ENCODE measurements at places on chromosomes 11 and 22.

DNA sequence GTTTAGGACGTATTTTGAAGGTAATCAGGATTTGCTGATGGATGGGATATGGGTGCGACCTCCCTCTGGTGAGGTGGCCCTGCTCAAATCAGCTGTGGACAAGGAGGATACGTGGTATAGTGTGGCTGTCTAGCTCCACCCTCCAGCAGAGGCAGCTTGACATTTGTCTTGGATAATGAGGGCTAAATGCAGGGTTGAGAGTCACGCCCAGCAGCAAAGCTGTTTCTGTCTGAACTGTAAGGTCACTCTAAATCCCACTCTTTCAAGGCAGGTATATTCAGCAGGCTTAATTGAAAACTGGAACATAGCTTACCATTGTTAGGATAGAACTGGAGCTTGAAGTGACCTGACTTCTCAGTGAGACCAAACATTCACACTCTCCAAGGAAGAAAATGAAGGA lies 98.7 kb downstream of the SWAP70 start:
- no peak for DNase-seq

- DNase-seq, result no peak
These were observed 57.0 kb downstream of the SOX6 start for GRCh38 chr11:16299390-16299789.

GRCh38 chr11:27319072-27319471 lies 43.9 kb downstream of the CCDC34 start:
- no peak for DNase-seq

DNA sequence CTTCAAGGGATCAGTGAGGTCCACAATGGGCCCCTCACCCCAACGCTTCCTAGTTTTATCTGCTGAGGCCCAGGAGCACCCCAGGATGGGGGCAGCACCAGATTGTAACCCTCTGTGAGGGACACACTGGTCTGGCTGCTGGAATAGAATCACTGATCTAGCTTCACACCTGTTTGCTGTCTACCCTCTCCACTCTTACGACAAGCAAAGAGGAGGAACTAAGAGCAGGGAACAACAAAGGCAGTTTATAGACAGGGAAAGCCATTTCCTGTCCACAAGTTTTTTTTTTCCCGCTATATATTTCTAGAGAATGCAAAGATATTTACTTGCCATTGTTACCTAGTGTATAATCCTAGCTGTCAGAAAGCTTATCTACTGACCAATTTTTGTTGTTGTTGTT lies 61.0 kb upstream of the CRTAM start:
- no peak for DNase-seq

- DNase-seq, result no peak
These were observed 5.3 kb downstream of the PICALM start for GRCh38 chr11:86063536-86063935.

DNA sequence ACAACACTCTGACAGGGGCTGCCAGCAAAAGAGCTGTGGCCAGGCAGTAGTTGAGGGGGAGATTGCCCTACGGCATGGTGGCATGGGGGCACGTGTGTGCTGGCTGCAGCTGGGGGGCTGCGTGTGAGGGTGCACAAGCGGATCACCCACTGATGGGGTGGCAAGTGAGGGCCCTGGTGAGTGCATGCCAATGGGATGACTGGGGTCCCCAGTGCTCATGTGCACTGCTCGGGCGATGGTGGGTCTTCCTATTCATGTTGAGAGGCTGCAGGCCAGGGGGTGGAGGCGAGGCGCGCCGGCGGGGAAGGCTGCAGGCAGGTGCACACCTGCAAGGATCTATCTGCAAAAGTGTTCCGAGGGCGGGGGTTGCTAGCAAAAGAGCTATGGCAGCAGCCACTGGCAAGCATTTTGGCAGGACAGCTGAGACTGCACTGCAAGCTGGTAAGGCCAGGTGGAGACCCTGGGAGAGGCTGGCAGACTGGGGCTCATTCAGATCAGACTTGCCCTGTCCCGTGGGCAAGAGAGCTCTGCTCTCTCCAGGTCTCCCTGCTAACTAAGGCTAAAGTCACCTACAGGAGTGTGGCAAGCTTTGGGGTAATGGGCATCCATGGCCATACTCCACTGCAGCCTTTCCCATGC lies 12.0 kb downstream of the OR51I2 start:
- DNase-seq, result no peak

DNA sequence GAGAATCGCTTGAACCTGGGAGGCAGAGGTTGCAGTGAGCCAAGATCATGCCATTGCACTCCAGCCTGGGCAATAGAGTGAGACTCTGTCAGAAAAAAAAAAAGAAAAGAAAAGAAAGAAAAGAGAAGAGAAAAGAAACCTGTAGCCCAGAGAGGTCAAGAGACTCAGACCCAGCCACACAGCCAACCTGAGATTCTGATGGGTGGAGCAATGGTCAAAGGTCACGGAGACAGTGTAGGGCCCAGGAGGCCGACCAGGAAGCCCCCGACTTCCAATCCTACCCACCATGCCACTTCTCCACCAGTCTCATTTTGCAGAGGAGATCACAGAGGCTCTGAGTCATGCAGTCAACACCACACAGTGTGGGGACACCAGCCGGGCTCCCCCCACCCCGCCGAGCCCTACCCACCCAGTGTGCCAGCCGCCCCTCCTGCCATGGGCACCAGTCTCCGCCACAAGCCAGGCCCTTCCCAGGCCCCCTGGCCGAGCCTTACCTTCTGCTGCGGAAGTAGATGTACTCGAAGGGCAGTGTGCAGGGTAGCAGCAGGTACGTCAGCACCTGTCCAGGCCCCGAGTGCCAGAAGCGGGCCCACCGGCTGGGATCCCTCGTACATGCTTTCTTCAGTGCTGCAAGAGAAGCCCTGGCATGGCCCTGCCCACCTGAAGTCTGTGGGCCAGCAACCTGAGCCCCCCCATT lies 7.9 kb downstream of the PNPLA5 start:
- DNase-seq, result no peak

- no peak for DNase-seq
These were observed 149.8 kb downstream of the OR4C45 start for GRCh38 chr11:50182486-50182885.

DNA sequence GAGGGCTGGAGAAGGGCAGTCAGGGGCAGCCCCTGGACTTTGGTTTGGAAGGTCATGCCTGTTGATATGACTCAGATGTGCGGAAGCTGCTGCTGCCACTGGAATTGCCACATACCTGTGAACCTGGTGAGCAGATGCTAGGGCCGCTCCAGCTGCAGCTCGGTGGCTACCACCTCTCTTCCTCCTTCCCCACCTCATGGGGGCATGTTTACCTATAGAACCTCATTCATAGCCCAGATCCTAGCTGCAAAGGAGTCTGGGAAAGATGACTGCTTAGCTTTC lies 17.5 kb upstream of the TSPAN18 start:
- DNase-seq, result no peak

GRCh38 chr11:112162761-112163546 lies 940 bp downstream of the IL18 start:
- DNase-seq, result no peak

- DNase-seq, result no peak
These were observed 20.1 kb upstream of the NECTIN1 start for GRCh38 chr11:119749006-119749565.

- DNase-seq, result no peak
These were observed 3.3 kb upstream of the MMP10 start for GRCh38 chr11:102783720-102784119.

DNA sequence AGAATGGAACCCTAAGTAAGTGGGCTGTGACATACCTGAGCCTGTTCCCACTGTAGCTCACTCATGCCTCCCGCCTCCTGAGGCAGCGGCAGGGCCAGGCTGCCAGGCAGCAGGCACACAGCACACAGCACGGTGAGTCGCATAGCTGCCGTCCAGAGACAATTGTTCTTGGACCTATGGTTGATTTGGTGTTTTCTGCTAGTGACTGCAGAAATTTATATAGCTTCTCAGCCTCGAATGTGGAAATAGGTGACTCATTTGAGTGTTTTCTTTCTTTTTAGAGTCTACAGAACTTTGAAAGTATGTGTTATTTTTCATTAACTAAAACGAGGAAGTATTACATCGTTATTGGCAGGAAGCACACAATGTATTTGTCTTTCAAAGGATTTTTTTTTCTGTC lies at the start of gene MMP7:
TSS of gene MMP7 (minus strand) at position 190 of the 400 bp plus-strand sequence. CDS start at position 143, 47 bp downstream.
- no peak for DNase-seq

DNA sequence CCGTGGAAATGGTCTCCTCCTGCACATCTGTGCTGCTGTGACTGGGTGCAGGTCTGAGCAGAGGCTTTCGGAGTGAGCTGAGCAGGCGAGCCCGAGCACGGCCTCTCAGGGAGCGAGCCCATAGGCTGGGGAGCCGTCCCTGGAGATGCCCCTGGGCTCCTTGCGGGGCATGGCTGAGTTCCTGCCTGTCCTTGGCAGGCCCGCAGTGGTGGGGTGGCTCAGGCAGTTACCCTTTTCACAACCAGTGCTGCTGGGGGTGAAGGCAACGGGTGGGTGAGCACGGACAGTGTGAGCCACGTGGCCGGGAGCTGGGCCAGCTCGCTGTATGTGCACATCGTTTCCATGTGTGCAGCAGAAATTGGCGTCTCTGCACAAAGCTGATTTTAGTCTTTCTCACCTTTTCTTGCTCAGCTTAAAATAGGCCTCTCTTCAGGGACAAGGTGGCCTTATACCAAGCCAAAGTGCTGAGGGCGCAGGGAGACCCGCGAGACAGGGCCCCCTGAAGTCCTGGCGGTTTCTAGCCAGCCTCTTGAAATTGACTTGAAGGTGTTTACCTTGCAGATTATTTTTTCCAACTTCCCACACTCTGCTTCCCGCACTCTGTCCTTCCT lies at the start of gene TP53AIP1:
TSS of gene TP53AIP1 (minus strand) at position 55 of the 611 bp plus-strand sequence. CDS start 5,053 bp downstream, outside the sequence.
- no peak for DNase-seq

- DNase-seq, result no peak
These were observed 28.2 kb downstream of the MS4A10 start for GRCh38 chr11:60813324-60813723.

GRCh38 chr11:32916994-32917393 lies 24.4 kb downstream of the QSER1 start:
- no peak for DNase-seq

DNA sequence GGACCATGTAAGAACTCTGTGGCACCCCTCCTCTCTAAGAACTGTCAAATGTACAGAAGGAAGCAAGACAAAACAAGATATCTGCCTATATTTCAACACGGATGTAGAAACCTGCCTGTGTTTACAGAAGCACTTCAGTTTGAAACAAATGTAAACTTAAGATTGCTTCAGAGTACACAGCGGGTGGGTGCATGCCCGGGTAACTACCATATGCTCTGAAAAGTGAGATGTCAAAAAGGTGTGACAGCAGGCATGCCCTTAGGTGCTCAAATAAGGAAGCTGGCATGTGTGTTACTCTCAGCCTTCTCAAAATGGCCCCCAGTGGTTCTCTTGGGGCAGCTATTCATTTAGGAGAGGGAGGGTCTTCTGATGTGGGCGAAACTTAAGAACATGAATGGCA lies 5.2 kb downstream of the ACP2 start:
- DNase-seq, result no peak

GRCh38 chr11:1761857-1762536 lies 1.7 kb downstream of the CTSD start:
- DNase-seq, result no peak

DNA sequence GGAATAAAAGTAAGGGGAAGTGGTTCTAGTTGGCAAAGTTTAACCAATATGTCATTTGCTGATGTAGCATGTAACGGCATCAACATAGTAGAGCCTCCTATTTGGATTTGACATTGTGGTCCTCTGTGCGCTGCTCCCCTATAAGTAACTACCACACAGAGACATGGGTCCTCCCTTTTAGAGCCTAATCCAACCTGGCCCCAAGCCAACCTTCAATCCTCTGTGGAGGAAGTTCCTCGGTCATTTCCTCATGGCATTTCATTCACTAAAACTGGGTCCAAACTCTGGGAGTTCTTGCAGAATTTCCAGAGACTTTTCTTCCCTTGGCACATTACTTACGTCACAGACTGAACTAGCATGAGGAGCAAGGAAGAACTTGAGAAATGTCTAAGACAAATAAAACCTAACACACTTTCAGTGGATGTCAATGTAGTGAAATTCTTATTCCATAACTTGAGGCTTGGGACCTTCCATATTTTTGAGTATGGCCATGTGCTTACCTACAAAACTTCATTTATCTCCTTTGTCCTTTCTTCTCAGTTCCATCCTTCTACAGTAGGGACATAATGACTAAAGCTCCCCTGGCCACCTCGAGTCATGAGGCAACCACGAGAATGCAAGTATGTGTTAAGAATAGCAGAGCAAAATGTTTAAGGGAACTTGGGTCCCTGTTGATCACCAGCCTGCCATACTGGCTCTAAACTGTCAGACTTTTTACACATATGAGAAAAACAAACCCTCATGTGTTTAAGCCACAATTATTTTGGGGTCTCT lies 34.7 kb downstream of the MMP20 start:
- no peak for DNase-seq

GRCh38 chr11:120326845-120327281 lies 1.8 kb downstream of the TLCD5 start:
- no peak for DNase-seq

- DNase-seq, result no peak
These were observed 946.0 kb downstream of the FAM181B start for GRCh38 chr11:81787584-81788049.

DNA sequence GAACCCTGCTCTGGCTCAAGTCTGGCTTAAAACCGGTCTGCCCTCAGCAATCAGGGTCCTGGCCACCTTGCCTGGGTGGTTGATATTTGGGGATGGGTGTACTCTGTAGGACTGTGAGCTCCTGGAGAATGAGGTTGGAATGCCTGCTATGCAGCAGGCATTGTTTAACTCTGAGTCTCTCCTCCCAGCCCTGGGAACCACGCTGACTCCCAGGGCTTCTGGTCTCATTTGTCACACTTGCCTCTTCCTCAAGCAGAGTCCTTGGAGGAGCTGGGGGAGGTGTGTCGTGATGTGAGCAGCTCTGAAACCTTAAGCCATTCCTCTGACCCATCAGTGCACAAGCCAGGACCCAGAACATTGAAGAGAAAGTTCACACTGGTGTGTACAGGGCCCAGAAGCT lies 340.1 kb downstream of the MN1 start:
- DNase-seq, result no peak

- DNase-seq, result no peak
These were observed 3.7 kb upstream of the FGF3 start for GRCh38 chr11:69822676-69823494.

GRCh38 chr11:106152013-106152412 lies 74.6 kb downstream of the AASDHPPT start:
- no peak for DNase-seq

- DNase-seq, result no peak
These were observed 1.8 kb upstream of the NAALADL1 start for GRCh38 chr11:65059959-65060824.

DNA sequence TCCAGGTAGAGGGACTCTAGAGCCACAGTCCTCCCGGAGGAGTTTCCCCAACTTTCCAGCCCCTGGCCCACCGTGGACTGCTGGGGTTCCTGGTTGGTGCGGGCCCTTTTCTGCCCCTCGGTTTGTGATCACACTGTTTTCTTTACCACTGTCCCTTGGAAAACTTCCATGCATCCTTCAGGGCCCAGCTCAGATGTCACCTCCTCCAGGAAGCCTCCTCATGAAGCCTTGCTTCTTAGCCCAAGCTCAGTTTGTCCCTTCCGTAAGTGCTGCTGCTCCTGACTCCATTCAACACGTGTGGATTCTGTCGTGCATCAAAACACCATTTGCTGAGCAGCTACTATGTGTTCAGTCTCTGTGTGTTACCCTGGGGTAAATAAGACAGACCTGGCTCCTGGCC lies 15.9 kb upstream of the TPCN2 start:
- no peak for DNase-seq

Measured in stimulated activated CD4-positive, alpha-beta T cell treated with anti-CD3 and anti-CD28 coated beads, TNF-alpha, amount 100 ng/mL, for 1 hour (primary cell).